ENCODE measurements at places on chromosomes 3 and 15. TPM values are rescaled to one million over a fixed set of nuclear protein-coding genes. Genes with fewer than 3 reads are reported as not detected.

Gene C3orf22
- total RNA-seq, result not detected

Gene IL20RB
- 3.6 TPM for total RNA-seq

Gene DUOXA2
- total RNA-seq, result not detected

Gene FBXO40
- 0.13 TPM for total RNA-seq

Gene GOLGA8J
- total RNA-seq, result not detected

Gene FGD5
- 38.6 TPM for total RNA-seq

Gene PLS1
- 1.2 TPM for total RNA-seq

Gene ZBED2
- total RNA-seq, result not detected

Gene ISG20
- 16.2 TPM for total RNA-seq

DNA sequence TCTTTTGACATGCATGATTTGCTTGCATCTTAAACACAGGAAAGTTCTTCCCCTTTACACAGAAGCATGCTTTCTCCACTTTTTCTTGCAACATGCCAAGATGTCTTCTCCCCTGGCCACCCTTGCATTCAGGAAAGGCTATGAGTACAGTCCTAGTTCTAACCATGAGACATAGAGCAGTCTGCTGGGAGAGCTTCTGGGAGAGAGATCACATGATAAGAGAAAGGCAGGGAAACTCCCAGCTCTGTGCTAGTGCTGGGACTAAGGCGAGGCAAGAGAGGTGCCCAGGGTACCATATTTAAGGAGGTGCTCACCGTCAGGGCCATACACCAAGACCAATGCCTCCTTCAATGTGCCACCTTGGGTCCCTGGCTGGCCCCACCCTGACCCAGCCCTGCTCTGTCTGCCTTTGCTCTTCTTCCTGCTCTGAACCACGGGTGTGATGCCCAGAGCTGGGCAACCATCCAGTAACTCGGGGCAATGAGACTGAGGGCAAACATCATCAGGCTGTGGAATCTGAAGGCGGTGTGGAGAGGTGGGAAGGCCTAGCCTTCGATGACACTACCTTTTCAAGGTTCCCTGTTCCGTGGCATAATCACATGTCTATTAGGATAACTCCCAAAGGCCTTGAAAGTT is 77.4 kb upstream of the PRR20G start:
- peak; percentile 75 for DNase-seq

DNA sequence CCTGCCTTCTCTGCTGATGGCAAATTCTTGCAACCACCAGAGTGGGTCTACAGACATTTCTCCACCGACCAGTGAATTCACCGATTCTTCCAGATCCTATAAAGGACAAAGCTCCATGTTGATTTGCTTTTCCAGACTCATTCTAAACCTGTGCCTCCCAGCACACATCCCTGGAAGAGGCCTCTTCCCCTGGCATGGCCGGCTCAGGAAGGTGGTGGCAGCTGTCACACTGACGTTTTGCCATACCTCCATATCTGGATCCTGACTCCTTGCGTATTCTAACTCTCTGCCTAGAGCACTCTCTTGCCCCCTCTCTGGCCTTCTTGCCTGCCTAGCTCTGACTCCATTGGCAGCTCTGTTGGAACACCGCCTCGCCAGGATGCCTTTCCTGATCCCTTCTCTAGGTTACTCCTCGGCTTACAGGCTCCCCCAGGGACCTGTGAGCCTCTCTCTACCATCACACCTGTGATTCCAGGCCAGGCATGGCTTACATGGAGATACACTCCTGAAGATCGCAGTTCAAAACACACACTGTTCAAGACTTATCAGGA is 31.0 kb downstream of the SLCO2A1 start:
- DNase-seq, result peak; percentile 71

- DNase-seq, result peak; percentile 80
Observed at GRCh38 chr15:76978522-76979330, 16.2 kb upstream of the PSTPIP1 start.

DNA sequence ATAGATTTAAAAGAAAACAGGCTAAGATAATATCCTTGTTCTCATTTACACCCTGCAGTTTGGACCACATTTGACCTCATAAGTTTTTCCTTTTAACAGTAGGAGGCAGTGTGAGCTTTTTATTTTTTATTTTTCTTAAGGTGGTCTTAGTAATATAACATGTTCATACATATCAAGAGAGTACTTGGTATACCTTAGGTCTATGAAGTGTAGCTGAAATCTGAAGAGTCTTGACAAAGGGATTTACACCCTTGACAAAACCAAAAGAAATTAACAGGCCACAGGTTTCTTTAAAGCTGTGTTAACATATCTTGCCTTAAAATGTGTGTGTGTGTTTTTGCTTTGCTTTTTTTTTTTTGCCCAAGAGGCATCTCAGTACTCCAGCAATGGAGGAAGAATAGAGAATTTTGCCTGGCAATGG is 3.2 kb downstream of the RAP2B start:
- DNase-seq, result no peak

DNA sequence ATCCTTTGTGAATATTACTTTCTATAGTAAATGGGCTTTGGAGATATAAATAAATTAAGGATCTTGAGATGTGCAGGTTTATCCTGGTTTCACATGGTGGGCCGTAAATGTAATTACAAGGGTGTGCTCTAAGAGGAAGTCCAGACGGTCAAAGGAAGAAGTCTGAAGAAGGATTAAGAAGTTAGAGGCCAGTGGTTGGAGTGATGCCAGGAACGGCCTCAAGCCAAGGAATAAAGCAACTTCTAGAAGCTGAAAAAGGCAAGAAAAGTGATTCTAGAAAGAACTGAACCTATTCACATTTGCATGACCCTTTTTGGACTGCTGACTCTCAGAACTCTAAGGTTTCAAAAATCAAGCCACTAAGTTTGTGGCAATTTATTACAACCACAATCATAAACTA is 981.3 kb upstream of the ALCAM start:
- DNase-seq, result no peak

- no peak for DNase-seq
Observed at GRCh38 chr3:63232764-63233396, 45.2 kb upstream of the SYNPR start.

DNA sequence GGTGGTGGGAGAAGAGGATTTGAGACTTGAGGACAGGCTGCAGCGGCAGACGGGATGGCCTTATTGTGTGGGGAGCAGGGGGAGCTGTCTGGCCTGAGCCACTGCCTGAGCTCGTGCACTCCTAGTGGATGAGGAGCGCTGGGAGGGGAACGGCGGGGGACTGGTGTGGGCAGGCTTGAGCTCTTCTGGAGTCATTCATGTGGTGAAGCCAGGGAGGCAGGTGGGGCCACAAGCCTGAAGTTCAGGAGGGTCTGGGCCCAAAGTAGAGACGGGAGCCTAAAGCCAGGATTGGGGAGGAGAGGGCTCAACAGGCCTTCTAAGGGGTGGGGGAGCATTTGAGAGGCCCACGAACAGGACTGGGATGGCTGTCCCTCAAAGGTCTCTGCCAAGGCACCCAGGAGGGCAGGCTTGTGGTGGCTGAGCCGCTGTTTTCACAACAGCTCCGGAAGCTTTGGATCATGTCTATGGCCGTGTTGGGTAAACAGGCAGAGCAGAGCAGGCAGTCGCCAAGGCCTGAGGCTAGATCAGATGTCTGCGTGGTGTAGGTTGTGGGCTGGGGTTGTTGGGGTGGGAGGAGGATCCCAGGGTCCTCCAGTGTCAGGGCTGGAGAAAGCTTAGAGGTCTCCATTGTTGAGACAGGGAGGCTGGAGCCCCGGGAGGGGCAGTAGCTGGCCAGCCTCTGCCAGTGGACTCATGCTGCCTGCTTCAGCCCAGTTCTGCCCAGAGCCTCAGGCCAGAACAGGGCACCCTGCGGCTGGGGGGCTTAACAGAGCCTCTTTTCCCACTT is 8.2 kb downstream of the PRKCD start:
- no peak for DNase-seq

GRCh38 chr15:26083896-26084295 is 220.8 kb upstream of the ATP10A start:
- no peak for DNase-seq

GRCh38 chr3:146513386-146514051 is 30.9 kb downstream of the PLSCR1 start:
- no peak for DNase-seq

- DNase-seq, result peak; percentile 35
Observed at GRCh38 chr15:40058476-40059140, 19.6 kb upstream of the SRP14 start.

DNA sequence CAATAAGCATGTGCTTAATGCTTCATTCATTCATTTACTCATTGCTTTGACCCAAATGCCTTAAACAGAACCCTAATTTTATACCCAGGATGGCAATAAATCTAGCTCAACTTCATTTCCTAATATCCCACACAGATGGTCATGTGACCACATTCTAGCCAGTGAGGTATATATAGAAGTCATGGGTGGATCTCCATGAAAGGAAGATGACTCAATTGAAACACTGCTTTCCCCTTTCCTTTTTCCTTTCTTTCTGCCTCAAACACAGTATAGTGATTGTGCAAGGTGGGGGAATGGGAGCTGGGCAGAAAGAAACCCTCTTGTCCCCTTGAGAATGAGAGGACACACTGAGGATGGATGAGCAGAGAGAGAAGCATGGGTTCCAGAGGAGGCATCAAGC is 183.5 kb upstream of the PRICKLE2 start:
- DNase-seq, result no peak

GRCh38 chr3:128415200-128415772 is 51.4 kb downstream of the DNAJB8 start:
- no peak for DNase-seq

DNA sequence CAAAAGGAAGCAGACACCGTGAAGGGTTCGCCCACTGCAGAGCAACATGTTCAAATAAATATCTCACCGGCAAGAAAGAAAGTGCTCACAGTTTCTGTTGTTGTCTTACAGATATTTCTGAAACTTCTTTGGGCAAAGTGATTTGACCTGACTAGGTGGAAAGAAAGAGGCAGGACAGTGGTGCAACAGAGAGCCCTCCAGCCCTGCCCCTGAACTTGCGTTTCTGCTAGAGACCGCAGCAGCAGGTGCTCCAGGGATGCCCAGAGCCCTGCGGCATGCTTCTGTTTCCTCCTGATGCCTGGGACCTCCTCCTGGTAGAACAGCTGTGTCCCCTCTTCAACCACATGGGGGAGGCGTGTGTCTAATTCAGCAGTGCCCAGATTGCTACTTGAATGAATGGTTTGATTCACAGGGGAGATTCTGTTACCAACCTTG is 123.4 kb downstream of the ATP10A start:
- no peak for DNase-seq

DNA sequence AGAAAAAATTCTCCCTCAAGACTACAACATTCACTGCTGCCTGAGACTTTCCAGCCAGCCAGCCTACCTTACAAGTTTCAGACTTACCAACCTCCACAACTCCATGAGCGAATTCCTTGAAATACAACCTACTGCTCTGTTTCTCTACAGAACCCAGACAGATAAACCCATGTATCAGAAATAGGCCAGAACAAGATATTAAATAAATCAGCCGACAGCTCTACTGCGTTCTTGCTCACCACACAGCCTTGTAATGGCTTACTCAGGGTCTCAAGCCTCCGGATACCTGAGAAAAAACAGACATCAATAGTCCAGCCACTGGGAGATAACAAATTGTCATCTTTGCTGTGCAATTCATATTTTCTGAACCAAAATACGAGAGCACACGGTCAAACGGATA is 43.6 kb upstream of the LIPC start:
- no peak for DNase-seq

GRCh38 chr3:143810166-143810952 is 37.9 kb downstream of the SLC9A9 start:
- no peak for DNase-seq

- DNase-seq, result no peak
Observed at GRCh38 chr3:79247725-79248043, 520.1 kb downstream of the ROBO1 start.

GRCh38 chr3:101687142-101687931 is 819 bp upstream of the RPL24 start:
- no peak for DNase-seq

DNA sequence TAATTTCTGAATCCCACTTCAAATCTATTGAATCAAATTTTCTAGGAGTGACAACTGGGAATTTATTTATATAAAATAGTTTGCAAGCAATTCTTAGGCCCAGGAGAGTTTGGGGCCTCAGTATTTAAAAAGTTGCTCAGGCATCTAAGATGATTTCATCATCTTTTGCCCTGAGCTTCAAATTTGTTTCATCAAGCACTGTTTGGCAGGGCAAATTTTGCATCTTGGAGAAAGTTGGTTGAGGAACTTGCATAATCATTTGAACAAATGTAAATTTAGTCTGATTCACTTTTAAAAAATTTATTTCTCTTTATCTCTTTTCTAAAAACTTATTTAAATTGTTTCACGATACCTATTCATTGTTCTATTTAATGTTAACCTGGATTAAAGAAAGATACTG is 702.8 kb downstream of the SI start:
- no peak for DNase-seq

DNA sequence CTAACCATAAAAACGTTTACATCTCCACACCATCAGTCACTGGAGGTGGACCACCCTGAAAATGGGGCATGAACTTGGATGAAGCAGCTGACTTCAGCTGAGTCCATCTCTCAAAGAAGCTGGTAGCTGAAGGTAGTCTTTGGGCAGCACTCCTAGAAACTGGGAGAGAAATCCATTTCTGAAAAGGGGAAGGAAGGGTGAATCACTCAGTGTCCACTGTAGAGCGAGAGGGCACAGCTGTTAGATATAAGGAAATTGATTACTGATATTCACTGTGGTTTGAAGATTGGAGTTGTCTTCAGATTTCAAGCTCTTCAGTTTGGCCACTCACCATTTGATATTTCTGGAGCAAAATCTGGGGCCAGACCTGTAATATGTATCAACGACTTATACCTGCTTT is 499.0 kb upstream of the UBE2E2 start:
- no peak for DNase-seq

DNA sequence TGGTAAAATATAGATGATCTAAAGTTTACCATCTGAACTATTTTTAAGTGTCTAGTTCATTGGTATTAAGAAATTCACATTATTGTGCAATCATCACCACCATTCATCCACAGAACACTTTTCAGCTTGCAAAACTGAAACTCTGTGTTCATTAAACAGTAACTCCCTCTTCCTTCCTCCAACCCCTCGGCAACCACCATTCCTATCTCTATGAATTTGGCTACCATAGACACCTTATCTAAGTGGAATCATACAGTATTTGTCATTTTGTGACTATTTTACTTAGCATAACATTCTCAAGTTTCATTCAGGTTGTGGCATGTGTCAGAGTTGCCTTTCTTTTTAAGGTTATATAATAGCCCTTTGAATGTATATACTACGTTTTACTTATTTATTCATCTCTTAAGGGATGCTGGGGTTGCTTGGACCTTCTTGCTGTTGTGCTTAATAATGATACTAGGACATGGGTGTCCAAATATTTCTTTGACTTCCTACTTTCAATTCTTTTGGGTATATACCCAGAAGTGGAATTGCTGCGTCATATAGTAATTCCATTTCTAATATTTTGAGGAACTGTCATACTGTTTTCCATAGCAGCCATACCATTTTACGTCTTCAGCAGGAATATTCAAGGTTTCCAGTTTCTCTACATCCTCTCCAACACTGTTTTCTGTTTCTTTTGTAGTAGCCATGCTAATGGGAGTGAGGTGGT is 20.9 kb downstream of the KAT2B start:
- no peak for DNase-seq

- DNase-seq, result no peak
Observed at GRCh38 chr3:158830391-158830790, 28.5 kb downstream of the MFSD1 start.

- DNase-seq, result peak; percentile 64
Observed at GRCh38 chr15:25091421-25092158, 136.8 kb downstream of the SNRPN start.

All from mesenteric fat pad (tissue), 1 donor.